ENCODE measurements at places on chromosomes 4 and X. TPM values are rescaled to one million over a fixed set of nuclear protein-coding genes. Genes with fewer than 3 reads are reported as not detected.

DNA sequence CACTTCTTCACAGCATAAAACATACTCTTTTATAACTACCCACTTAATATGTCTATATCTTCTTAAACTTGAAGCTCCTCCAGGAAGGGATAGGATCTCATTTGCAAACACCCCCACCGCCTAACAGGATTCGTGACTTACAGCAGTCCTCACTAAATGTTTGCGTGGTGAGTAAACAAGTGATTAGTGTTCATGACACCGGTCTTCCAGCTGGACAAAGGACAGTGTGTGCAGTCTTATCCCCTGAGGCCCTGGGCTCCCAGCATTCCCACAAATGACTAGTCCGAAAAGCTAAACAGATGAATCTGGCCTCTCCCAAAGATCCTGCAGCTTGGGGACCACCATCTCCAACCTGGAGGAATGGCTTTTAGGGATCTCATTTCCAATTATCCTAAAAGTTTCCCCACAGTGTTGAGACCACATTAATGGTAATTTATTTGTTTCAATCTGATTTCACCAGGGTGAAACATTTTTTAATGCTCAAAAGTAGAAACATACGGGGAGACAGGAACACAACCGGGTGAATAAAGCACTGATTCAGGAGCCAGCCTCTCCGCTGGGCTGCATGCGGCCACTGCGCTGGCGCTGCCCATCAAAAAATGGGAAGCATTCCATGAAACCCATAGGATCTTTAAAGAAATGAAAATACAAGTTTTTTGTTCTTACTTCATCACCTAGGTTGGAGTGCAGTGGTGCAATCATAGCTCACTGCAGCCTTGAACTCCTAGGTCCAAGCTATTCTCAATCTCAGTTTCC, 69.2 kb downstream of the HADH start:
- no peak for DNase-seq

- DNase-seq, result no peak
These were observed 292.5 kb downstream of the USP46 start for GRCh38 chr4:52366621-52367020.

GRCh38 chrX:74405973-74406489, 15.3 kb upstream of the SLC16A2 start:
- no peak for DNase-seq

DNA sequence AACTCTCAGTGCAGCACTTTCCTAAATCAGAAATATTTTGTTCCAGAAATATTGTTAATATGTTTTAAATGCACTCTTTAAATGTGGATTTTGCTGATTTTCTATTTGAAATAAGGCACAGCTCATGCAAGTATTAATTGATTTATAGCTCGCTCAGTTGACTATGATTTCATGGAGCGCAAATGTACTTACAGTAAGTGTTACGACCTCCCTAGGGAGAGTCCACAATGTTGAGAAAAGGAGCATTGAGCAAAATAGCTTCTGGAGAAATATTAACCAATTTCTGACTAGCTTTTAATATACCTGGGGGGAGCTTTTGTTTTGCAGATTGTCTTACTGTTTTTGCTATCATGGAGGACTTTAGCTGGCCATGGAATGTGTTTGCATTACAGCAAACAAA, 1687.5 kb downstream of the STIM2 start:
- no peak for DNase-seq

- DNase-seq, result no peak
These were observed 35.2 kb downstream of the SMIM20 start for GRCh38 chr4:25949173-25949748.

DNA sequence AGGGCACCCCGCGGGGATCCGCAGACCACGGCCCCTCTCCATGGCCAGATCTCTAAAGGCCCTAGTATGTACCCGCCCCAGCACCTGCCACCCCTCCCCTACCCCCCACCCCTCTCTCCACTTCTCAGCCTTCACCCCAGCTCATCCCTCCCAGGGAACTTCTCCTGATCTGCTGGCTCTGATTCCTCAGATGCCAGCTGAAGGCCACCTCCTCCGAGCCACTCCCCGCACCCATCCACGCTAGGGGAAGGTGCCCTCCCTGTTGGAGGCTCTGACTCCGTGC, 11.9 kb downstream of the PSAPL1 start:
- no peak for DNase-seq

GRCh38 chr4:88202443-88202842, 44.0 kb upstream of the ABCG2 start:
- no peak for DNase-seq

DNA sequence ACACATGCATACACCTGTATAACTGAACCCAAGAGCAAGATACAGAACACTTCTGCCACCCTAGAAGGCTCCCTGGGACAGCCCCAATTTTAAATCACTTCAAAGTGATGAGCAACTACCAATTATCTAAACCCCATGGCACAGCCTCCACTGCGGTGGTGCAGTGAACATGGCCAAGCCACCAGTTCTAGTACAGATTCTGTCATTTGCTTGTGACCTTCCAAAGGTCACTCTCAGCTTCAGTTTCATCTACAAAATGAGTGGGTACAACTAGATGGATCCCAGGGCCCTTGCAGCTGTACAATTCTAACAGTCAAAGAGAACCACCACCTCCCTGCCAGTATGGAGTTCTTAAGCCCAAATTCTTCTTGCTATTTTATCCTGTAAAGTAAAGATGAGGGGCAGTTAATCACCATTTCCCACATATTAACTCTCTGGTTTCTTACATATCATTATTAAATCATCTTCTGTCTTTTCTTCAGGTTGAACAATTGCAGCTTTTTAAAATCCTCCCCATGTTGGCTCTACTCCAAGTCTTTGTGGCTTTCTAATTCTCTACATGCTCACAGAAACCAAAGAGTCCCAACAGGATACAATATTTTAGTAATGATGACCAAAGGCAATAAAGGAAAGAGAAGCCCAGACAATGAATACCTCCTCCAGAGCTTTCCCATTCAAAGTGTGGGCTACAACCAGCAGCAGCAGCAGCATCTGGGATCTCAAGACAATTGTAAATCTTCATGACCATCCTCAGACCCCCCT, 39.0 kb upstream of the GPM6B start:
- no peak for DNase-seq

DNA sequence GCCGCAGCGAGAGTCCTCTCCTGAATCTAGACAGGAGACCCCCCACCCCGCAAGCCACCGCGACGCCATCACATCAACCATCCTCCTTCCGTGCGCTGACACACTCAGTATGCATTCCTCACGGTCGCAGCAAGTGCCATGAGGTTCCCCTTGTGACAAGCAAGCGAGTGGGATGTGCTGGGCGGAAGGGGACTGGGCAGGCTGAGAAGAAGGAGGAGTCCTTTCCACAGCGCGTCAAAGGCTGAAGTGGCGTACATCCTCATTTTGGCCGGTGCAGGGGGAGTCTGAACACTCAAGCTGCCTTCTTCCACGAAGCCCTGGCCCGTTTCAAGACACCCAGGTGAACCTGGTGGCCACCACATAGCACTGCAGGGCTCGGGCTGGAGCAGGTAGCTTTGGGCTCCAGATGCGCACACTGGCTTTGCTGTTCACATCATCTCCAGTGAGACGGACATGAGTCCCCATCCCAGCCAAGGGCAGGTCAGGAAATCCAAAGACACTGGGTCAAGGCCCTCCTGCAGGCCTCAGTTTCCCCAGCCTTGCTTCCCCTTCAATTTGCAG, 30.4 kb downstream of the CCNQ start:
- no peak for DNase-seq

DNA sequence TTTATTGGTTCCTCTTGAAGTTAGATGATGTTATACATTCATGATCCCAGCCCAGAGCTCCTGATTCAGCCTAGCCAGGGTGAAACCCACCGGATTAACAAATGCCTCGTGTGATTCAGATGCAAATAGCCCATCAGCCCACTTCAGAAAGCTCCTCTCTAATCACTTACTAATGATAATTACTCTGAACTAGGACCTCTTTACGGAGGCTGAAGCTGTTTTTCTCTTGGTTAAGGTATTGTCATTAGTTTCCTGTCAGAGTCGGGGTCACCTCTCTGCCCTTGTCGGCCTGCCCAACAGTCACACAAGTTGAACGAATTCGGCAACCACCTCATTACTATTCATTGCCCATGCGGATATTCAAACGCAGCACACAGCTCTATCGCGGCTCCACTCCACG, 36.6 kb downstream of the ZFP42 start:
- no peak for DNase-seq

ADAM29 gene
- not detected for total RNA-seq

TRAM1L1 gene
- total RNA-seq, result not detected

HEPH gene
- not detected for total RNA-seq

XAGE2 gene
- not detected for total RNA-seq

FAM47E gene
- not detected for total RNA-seq

TMEM154 gene
- total RNA-seq, result 9.8 TPM

PAGE1 gene
- not detected for total RNA-seq
